Effector CD4-positive, alpha-beta T cell (primary cell): ENCODE measurements at places on chromosomes 2 and 18.

GRCh38 chr18:37636831-37637477, 71.4 kb upstream of the CELF4 start:
- DNase-seq, result no peak

- DNase-seq, result no peak
Measured at GRCh38 chr2:44433895-44434294, 72.1 kb downstream of the CAMKMT start.

GRCh38 chr2:100198461-100199230, 56.3 kb upstream of the AFF3 start:
- no peak for DNase-seq

GRCh38 chr2:58047961-58048360, 1.4 kb downstream of the VRK2 start:
- DNase-seq, result no peak

DNA sequence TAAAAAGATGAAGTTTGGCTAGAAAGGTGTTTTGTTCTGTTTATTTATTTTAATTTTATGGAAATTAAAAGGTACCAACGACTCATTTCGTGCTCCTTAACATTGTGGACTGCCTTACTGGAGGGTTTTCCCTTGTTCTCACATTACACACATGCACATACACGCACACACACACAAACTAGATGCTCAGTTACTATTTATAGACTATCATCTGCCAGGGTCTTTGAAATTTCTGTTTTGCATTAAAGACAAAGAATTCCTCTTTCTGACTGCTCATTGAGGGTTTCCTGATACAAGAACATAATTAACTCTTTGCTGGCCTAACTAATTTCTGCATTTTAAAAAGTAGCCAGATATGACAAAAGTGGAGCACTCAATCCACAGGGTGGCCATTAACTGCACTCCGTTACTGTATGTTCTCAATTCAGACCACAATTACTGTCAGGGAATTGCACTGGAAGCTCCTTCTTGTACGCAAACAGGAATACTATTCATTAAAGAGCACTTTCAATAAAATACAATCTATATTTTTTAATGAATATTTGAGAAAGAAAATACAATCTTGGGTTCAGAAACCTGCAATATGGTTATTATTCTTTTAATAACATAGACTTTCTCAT, 366.9 kb upstream of the GALNT5 start:
- no peak for DNase-seq

DNA sequence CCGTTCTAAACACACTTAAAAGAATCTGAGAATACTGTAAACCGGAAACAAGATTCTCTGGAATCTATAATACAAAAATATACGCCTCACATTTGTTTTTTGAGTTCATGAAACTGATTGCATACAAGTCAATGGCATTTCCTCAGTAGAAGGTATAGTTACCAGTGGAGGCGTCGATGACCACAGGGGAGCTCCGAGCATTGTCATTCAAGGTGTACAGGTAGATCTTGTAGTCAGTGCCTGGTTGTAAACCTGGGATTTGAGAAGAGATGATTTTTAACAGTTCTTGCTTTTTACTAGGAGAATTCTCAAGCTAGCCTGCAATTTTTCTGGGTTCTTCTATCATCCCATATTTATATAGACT, 60.4 kb downstream of the FN1 start:
- no peak for DNase-seq

GRCh38 chr18:76416911-76417310, 78.1 kb downstream of the ZNF516 start:
- no peak for DNase-seq

DNA sequence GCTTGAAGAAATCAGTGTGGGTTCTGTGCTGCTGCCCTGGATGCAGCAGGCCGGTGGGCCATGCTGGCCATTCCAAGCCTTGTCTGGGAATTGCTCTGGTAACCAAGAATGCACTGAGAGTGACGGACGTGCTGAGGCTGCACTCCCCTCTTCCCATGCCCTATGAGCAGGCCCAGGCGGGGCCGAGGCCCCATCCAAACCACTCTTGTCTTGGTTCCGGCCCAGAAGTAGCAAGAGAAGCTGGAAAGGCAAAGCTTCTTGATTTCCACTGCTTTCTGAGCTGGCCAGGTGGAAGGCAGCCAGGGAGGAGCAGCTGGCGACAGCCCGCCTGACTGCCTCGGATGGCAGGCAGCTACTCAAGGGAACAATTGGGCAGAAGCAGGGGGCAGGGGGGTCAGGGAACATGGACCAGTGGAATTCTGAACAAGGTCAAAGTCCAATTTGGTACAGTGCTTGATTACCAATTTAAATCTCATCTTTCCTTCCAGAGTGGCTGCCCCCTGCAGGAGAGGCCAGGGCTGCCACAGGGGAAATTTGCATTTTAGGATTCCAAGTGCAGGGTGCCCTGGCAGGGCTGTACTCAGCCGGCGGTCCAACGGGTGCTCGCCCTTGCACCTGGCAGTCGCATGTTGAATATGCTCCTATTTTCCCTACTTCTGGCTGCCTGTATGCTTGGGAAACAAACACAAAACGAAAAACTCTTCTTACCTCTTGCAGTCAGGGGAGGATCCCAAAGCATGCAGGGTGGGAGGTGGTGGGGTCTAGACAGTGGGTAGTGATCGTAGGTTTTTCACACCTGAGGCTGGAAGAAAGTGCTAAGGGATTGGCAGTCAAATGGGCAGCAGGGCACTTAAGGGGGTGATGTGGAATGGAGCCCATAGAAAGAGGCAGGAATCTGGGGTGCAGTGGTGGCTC, 67.3 kb downstream of the LIPG start:
- DNase-seq, result no peak

DNA sequence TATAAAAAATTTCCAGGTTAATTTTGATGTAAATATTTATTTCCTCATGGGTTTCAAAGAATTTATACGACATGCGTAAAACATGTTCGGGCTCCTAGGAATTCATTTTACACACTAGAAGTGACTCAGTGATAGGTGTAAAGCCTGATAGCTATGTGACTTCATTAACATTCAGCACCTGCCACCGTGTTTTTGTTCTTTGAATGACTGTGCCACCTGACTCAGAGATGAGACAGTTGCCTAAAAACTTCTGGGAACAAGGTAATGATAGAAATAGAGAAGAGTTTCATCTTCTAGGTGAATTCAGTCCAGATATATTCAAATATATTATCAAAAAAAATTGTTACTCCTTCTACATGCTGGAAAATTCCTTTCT, 10.0 kb downstream of the IL1R2 start:
- no peak for DNase-seq

DNA sequence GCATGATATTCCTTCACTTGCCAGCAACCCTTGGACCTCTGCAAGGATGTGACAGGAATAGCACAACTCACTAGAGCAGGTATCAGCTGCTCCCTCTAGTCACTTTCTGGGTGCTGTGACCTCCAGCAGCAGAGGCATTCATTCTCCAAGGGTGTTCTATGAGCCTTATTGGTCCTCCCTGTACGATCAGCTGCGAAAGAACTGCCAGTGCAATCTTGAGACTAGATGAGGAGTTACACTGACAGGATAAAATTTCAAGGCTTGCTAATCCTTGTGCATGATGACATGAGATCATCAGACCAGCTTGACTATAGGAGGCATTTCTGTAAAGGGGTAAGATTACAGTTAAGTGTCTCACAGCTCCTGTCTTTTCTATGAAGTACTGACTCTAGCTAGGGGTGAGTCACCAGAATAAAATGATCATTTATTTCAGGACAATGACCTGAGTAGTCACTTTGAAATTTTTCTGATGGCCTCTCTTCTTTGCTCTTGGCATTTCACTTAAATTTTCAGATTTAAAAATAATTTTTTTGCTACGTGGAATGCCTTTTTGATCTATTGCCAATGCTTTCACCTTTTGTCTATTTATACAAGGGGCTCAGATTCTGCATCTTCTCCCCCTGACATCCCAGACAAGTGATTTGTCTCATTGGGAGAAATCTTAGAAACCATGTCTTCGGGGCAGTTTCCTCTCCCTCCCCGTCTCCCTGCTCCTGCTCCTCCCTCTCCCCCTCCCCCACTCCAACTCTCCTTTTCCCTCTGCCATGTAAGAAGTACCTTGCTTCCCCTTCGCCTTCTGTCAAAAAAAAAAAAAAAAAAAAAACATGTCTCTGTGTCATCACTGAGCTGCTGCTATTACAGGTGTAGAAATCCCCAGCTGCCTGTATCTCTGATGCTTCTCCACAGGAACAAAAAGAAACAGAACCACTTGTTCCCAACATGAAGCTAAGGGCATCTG, 49.2 kb upstream of the FRZB start:
- DNase-seq, result no peak

- no peak for DNase-seq
Measured at GRCh38 chr2:151028691-151029176, 232.9 kb downstream of the RBM43 start.

- no peak for DNase-seq
Measured at GRCh38 chr2:182864949-182865570, 1.4 kb downstream of the FRZB start.

DNA sequence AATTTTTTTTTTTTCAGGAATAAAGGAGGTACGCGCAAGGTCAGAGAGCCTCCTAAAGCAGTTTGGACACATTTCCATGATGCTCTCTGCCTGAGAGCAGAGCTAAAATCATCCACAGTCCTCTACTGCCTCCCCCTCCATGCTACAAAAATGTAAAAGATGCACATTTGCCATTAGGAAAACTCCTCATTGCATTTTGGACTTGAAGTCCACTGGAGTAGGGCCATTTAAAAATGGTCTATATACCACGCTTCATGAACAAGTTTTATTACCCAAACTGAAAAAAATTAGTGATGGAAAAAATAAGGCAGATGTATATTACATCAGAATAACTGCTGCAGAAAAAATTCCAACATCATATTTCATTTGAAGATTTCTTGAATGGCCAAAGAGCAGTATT, 256.0 kb downstream of the AFF3 start:
- no peak for DNase-seq

- DNase-seq, result no peak
Measured at GRCh38 chr2:48016225-48017019, 110.1 kb upstream of the FBXO11 start.

DNA sequence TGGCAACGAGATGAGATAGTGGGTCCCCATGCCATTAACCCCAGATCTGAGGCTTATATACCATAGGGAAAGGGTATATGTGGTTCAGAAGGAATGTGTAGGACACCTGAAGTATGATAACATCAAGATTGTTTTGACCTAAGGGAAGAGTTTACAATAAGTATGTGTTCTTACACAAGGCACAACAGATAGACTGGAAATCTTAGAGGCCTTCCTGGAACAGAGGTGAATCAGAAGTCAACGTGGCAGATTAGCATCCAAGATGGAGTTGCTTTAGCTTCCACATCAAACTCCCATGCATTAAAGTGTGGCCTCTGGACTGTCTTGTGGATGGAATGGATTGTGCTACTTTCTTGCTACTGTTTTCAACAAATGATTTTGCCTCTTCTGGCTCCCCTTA, 116.6 kb upstream of the NT5C1B start:
- no peak for DNase-seq

- DNase-seq, result no peak
Measured at GRCh38 chr2:235127931-235128330, 176.1 kb downstream of the SH3BP4 start.

GRCh38 chr2:171811245-171811628, 82.8 kb downstream of the SLC25A12 start:
- DNase-seq, result no peak

- DNase-seq, result no peak
Measured at GRCh38 chr18:57998461-57998860, 45.6 kb upstream of the NEDD4L start.
